ENCODE measurements at places on chromosomes 7 and 10. TPM values are rescaled to one million over a fixed set of nuclear protein-coding genes. Genes with fewer than 3 reads are reported as not detected.
A peak's percentile ranks its signal among the peaks of the same experiment; 100 is the strongest.

DNA sequence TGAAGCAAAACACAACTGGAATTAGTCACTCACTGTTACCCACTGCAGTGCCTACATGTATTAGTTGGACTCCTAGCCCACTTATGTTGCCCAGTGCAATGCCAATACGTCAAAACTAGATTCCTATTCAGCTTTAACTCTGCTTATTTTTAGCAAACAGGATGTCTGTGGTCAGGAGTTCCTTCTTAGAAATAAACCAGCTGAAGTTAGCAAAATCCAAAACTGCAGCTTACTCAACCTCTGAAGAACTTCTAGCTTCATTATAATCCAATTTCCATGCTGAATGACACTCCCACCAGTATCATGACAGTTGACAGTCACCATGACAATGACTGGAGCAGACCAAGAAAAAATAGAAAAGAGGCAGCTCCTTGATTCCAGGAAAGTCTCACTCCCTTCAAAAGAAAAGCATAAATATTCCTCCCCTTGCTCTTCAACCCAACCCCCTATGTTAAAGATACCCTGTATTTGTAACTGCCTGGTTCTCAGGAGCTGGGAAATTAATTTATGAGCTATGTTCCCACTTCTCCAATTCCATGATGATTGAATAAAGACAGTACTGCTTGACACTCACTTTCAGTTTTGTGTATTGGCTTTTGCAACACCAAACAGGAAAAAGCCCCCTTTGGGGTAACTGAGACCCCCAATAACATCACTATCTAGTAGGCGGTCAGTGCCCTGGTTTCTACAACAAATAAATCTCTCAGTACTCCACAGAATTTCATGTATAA, 327.4 kb downstream of the SORCS1 start:
- no peak for DNase-seq

DNA sequence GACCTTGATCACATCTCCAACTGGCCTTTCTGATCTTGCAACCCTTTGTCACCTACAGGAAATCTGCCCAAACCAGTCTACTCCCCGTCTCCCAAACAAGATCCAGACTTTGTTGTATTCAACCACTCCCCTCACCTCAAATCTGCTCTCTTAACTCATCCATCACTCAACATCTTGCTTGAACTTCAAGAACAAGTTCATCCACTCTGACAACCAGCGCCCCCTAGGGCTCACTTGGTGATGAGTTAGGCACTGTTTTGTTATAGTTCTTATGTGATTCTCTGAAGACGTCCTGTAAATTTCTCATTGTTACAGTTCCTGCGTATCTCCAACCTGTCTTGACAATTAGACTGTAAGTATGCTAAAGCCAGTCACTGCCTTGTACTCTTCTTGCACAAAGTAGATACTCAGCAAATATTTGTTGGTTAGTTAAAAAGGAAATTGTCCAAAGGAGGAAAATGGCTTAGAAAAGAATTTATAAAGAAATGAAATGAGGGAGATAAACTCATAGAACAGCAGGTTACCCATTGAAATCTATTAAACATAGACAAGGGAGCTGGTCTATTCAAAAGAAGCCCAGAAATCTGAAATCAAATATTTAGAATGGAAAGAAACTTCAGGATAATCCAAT, 5.3 kb downstream of the FRMD4A start:
- DNase-seq = peak; percentile 80

GRCh38 chr7:77352665-77353406, 63.3 kb downstream of the GSAP start:
- no peak for DNase-seq

- DNase-seq = peak; percentile 97
Observed at GRCh38 chr7:150945853-150946420, 32.2 kb downstream of the KCNH2 start.

The NOS3 gene
- 25.0 TPM for total RNA-seq

DNA sequence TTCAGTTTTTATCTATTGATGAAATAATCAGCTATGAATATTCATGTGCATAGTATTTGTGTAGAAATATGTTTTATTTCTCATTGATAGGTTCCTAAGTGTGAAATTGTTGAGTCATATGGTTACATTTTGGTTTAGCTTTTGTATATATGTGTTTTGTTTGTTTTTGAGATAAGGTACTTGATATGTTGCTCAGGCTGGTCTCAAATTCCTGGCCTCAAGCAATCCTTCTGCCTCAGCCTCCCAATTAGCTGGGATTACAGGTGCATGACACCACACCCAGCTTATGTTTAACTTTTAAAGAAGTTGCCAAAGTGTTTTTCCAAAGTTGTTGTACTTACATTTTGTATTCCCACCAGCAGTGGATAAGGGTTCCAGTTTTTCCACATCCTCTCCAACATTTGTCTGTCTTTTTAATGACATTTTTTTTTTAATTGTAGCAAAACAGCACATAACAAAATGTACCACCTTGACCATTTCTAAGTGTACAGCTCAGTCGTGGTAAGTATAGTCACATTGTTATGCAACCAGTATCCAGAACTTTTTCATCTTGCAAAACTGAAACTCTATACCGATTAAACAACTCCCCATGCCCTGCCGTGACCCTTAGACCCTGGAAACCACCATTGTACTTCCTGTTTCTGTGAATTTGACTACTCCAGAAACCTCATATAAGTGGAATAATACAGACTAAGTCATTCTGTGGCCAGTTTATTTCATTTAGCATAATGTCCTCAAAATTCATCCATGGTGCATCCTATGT, 12.6 kb upstream of the UBE2D1 start:
- DNase-seq = no peak

DNA sequence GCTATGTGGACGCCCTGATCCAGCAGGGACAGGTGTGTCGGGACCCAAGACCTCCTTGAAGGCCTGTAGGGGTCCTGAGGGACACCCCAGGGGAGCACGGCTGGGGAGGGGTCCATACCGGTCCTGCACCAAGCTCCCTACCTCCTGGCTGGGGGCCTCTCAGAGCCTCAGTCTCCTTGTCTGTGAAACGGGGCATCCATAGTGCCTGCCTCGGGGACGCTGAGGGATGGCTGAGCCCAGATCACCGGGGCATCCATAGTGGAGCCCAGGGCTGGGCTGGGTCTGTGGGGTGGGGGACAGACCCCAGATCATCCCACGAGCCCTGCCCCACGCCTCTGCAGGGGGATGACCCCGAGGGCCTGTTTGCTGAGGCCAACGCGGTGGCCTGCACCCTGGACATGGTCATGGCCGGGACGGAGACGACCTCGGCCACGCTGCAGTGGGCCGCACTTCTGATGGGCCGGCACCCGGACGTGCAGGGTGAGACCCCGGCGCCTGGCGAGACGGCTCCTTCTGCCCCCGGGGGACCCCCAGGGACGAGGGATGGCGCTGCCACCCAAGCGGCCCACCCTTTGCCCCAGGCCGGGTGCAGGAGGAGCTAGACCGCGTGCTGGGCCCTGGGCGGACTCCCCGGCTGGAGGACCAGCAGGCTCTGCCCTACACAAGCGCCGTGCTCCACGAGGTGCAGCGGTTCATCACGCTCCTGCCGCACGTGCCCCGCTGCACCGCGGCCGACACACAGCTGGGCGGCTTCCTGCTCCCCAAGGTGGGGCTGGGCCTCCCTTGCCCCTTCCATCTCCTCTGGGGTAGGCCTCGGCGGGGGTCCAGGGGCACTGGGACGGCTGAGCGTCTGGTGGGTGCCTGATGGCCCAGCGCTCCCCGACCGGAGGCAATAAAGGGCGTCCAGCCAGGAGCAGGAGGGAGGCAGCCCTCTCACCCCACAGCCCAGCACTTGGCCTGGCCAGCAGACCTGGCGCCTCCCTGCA, 4.1 kb downstream of the CYP2W1 start:
- DNase-seq = no peak
